ENCODE measurements at places on chromosomes 6 and 20.

DNA sequence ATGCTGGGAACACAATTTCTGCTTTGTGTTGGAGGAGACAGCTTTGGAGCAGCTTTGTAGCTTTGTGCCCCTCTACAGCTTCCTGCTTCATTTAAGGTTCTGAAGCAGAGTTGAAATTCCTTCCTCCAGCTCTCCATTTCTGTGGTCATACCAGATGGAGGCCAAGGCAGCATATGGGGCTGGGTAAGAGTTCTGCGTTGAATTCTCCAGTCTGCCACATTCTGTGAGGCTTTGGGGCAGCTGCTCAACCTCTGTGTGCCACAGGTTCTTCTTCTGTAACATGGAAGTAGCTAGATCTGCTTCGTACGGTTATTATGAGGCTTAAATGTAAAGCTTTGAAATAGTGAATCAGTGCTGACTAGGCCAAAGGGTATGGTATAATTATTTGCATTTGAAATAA is 2.9 kb upstream of the TRIM26 start:
- DNase-seq, result no peak

- DNase-seq, result no peak
Observed at GRCh38 chr6:40802481-40802880, 215.3 kb upstream of the LRFN2 start.

DNA sequence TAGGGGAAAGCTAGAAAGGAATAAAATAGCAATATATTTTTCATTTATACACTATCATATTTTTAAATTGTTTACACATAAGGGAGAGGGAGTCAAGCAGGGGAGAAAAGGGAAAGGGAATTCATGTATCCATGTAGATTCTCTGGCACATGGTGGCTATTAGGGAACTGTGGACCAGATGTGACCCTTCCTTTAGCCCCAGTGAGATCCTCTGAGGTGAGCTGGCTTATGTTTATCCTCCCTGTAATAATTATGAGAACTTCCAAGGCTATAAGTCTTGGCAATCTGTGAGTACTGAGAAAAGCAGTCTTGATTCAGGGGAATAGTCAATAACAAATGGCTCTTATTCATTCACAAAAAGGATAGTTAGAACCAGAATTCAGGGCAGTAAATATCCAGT is 42.6 kb downstream of the TSBP1 start:
- DNase-seq, result no peak

GRCh38 chr20:62644044-62644795 is 1.9 kb downstream of the SLCO4A1 start:
- DNase-seq, result no peak

DNA sequence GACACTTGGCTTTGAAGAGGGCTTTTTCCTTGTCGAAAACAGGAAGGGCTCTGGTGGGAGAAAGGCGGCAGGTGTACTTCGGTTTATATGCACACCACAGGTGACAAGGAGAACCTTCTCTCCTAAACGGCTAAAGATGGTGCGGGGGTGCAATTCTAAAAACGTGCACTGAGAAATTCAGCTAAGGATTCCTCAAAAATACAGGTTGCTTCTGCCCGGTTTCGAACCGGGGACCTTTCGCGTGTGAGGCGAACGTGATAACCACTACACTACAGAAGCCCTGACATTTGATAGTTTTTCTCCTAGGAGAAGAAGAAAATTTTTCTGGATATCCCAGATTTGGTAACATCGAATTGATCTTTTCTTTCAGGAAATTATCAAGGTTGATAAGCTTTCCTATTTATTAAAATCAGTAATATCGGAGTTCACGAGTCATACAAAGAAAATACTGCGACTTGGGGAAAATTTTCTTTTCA is 32.0 kb downstream of the POM121L2 start:
- no peak for DNase-seq

GRCh38 chr20:36549628-36549941 is 8.3 kb downstream of the MYL9 start:
- no peak for DNase-seq

DNA sequence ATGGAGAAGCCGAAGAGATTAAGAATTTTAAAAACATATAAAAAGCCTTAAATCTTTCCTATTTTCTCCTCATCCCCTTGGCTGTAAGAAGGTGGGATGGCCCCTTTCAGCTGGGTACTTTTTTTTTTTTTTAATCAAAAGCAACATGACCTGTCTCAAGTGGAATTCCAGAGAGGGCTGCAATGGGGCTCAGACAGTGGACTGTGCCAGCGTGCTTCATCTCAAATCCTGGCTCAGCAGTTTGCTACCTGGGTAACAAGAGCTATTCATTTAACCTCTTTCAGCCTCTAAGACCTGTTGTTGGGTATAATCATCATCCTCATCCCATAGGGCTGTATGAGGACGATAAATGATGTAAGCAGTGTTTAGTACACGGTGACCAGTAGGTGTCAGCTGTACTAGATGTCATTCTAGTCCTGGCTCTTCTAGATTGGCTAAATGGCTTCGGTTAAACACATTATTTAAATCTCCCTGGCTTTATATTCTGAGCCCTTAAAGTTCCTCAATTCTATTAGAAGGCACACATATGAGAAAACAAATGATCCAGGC is 6.9 kb upstream of the PPP1R3G start:
- no peak for DNase-seq

DNA sequence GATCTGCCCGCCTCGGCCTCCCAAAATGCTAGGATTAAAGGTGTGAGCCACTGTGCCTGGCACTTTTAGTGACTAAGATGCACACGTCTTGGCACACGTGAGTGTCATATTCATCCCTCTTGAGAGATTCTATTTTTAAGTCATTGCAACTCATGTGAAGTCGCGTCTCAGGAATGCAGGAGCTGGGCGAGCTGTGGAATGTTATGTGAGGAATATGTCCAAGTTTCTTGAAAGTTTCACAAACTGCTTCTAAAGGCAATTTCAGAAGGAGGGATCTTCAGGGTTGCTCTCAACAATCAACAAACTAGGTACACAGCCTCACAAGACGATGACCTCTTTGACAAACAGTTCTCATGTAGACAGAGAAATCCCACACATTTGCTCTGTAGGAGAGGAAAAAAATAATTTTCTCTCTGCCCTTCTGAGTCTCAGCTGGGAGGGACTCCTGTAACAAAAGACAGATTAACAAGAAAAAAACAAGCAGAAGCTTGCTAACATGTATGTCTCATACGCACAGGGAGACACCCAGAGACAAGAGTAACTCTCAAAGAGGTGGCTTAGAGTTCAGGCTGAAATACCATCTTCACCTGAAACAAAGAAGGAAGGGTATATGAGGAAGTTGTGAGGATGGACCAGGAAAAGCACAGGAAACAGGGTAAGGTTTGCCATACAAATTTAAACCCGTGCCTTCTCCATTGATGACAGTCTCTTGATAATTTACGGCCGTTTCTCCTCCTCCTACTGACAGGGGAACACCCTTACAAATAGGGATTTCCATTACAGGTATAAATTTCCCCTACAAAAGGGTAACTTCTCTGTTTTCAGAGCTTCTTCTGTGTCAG is 45.3 kb upstream of the FAM50B start:
- no peak for DNase-seq

DNA sequence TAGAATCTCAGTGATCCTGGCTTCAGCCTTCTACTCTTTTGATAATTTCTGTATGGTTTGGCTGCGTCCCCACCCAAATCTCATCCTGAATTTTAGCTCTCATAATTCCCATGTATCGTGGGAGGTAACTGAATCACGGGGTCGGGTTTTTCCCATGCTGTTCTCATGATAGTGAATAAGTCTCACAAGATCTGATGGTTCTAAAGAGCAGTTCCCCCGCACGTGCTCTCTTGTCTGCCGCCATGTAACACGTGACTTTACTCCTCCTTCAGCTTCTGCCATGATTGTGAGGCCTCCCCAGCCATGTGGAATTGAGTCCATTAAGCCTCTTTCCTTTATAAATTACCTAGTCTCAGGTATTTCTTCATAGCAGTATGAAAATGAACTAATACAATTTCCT is 507.2 kb downstream of the CDH26 start:
- DNase-seq, result no peak

GRCh38 chr6:96478695-96479094 is 42.9 kb upstream of the UFL1 start:
- no peak for DNase-seq

DNA sequence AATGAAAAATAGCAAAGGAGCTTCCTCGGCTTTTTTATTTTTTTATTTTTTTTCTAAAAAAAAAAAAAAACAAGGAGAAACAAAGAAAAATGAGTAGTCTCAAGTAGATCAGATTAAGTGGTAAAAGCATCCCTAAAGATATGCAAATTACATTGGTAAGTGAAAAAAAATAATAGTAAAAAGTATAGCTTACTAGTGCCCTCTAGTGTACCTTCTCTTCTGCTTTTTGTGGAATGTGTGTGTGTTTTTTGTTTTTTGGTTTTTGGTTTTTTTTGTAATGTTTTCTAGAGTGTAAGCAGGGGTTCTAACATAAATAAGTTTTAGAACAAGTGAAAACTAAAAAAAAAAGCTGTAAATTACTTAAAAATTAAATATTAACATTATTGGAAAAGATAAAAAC is 1062.0 kb downstream of the HACE1 start:
- no peak for DNase-seq

DNA sequence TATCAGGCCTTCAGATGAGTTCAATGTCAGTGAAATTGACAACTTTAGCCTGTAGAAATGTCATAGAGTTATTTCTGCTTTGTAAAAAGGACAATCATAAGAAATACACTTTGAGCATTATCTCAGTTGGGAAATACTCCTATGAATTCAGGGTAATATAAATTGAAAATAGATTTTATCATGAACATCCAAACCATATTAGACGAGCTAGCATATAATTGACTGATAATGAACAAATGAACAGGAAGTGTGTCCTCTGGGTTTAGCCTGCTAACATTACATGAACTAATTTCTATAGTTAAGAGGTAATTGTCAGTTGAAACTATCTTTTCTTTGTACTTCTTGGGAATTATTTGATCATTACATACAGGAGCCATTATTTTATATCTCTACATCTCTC is 469.0 kb upstream of the RNF217 start:
- DNase-seq, result no peak

- DNase-seq, result no peak
Observed at GRCh38 chr20:62880935-62881661, 19.5 kb upstream of the TCFL5 start.

- no peak for DNase-seq
Observed at GRCh38 chr20:31845300-31845863, at the start of gene FOXS1. Gene FOXS1 (minus strand): TSS chr20:31845604. CDS start chr20:31845542, 62 bp downstream.

DNA sequence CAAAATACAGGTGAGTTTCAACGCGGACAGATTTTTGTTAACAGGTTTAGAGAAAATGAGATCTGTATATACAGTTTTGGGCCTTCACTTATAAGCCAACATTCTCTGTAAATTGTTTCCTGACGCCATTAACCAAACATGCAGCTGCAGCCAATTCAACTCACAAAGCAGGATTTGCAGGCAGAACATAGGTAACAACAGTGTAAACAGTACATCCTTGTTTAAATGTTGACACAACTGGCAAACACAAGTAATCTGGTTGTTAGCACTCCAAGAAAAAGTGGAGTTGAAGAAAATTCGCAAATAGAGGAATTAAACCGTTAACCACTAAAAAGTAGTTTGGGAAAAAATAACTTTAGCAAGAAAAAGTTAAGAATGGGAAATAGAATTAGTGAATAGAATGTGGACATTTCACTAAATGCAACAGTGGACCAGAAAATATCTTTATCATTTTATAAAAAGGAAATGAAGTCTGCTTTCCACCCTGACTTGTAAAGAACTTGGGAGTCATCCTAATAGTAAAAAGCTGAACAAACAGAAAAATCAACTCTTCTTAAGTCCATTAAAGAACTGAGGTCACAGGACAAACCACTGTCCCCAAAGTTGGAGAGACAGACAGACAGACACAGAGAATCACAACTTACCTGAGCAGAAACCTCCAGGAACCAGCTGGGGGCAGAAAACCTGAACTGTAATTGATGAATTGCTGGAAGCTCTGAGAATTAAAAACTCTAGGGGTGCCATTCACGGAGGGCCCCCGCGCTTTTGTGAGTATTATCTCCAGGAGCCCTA is 10.1 kb downstream of the SMIM28 start:
- DNase-seq, result no peak

GRCh38 chr20:57410398-57410920 is 19.3 kb downstream of the RBM38 start:
- DNase-seq, result no peak

GRCh38 chr6:159282421-159282820 is 113.2 kb downstream of the FNDC1 start:
- no peak for DNase-seq

- DNase-seq, result no peak
Observed at GRCh38 chr6:14010275-14010674, 85.5 kb downstream of the RNF182 start.

GRCh38 chr20:57435498-57436222 is 44.5 kb downstream of the RBM38 start:
- DNase-seq, result peak; percentile 67

DNA sequence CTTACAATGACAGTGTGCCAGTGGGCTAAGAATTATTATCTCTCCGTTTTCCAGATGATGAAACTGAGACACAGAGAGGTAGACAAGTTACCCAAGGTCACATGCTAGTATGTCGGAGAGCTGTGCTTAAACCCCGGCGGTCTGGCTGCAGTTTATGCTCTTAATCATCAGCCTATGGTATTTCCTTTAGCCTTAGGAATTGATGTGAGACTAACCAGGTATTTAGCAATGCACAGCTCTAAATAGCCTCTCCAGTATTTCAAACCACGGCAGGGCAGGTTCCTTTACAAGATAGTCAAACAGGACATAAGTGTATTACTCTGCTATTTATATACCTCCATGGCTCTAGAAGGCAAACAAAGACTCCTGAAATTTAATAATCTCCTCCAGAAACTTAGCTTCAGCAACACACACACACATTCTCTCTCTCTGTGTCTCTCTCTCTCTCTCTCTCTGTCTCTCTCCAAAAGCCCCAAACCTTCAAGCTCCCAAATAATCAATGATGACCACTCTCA is 142.0 kb upstream of the ZNF217 start:
- DNase-seq, result no peak

DNA sequence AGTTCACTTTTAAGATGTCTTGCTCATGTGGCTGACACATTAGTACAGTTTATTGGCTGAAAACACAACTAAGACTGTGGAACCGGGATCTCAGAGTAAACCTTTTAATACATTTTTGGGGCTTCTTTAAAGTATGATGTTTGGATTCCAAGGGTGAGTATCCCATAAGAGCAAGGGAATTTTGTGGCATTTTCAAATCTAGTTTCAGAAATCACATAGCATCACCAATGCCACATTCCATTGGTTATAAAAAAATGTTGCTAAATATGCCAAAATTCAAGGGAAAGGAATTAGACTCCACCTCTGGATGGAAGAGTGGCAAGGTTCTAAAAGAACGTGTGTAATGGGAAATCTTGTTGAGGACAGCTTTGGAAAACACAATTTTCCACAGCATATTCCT is 338.6 kb downstream of the COL12A1 start:
- no peak for DNase-seq

All from activated naive CD4-positive, alpha-beta T cell treated with anti-CD3 and anti-CD28 coated beads, Interleukin-2, amount 10 ng/mL, durations not matched to agents 7 days and 5 days (primary cell).